ENCODE measurements at places on chromosomes 5 and 9.

- no peak for DNase-seq
Measured at GRCh38 chr5:149260761-149261160, 10.9 kb upstream of the AFAP1L1 start.

- no peak for DNase-seq
Measured at GRCh38 chr5:177430972-177431316, 4.5 kb downstream of the GRK6 start.

GRCh38 chr5:133947431-133947841 is 21.0 kb downstream of the C5orf15 start:
- DNase-seq = no peak

DNA sequence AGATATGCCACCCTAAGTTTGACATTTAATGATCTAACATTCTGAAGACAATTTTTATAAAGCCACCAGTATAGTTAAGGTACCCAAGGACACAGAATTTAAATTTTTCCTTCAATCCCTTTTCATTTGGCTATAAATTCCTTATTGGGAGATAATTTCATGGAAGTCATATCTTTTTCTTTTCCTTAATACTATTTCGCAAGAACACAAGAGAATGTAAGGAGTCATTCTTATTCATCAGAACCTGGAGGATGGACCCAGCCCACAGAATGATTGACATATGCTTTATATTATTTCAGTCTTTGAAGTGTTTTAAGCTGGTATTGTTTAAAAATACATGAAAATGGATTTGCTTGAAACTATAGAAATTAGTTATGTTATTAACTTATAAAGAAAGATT is 79.6 kb downstream of the DROSHA start:
- no peak for DNase-seq

DNA sequence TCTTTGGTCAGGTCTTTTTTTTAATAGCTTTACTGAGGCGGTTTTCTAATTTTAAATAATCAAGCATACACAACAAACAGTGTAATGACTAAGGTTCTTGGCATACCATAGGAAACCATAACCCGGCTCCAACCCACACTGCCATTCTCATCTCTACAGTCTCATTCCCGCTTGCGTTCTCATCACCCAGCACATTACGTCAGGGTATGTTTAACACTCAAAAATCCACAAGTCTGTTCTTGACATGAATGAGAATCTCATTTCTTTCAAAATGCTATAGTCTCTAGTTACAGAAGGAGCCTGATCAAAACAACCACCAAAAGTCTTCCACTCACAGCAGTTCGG is 505 bp downstream of the C5orf34 start:
- peak; percentile 47 for DNase-seq

GRCh38 chr5:18523380-18523779 is 889.1 kb downstream of the TAF11L14 start:
- no peak for DNase-seq

DNA sequence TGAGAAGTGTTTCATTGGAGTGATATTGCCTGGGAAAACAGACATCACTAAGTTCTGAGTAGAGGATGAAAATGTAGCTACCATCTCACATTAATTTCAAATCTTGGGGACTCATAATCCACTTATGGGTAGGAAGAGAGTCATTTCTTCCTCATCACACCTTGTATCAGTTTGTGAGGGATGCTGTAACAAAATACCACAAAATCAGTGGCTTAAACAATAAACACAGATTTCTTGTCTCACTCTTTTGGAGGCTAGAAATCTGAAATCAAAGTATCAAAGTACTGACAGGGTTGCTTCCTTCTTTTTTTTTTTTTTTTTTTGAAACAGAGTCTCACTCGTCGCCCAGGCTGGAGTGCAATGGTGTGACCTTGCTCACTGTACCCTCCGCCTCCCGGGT is 3.4 kb downstream of the CARD6 start:
- no peak for DNase-seq

GRCh38 chr5:138489683-138490061 is 24.4 kb downstream of the EGR1 start:
- no peak for DNase-seq

DNA sequence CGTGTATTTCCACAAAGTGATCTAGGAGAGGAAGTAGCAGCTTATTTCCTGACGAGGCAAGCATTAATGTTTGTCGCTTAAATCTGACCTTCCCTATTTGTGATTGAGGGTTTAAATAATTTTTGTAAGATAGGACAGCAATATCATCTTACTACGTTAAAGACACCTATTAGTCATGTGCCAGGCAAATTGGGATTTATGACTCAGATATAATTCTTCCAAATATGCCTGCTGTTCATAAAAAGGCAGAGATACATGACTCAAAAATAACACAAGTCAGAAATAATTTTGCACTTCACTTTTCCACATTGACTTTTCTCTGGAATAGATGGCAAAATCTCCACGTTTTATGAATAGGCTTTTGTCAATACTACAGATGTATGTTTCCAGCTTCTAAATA is 43.0 kb upstream of the CDH12 start:
- no peak for DNase-seq

DNA sequence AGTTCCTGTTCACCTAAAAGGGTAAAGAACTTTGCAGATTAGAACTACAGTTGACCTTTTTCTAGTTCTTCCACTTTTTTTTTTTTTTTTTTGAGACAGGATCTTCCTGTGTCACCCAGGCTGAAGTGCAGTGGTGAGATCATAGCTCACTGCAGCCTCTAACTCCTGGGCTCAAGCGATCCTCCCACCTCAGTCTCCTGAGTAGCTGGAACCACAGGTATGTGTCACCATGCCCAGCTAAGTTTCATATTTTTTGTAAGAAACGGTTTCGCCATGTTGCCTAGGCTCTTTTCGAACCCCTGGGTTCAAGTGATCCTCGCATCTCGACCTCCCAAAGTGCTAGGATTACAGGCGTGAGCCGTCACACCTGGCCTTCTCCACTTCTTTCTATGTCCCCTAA is 39.7 kb upstream of the TNFAIP8 start:
- no peak for DNase-seq

Measured in GM04503 (cell line).